ENCODE measurements at places on chromosomes 11 and 22.

DNA sequence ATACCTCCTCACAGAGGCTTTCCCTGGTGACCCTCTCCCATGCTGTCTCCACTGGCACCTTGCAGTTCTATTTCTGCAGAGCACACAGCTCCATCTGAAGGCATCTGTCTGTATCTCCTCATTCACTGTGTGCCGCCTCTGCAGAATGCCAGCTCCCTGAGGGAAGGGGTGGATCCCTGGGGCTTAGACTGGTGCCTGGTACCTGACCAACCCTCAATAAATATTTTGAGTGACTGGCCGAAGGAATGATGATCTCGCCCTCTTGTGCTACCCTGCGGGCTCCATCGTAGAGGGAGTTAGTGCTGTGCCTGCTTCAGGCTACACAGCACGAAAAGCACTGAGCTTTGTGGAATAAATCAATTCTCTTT lies 1.6 kb downstream of the CBX7 start:
- no peak for DNase-seq

DNA sequence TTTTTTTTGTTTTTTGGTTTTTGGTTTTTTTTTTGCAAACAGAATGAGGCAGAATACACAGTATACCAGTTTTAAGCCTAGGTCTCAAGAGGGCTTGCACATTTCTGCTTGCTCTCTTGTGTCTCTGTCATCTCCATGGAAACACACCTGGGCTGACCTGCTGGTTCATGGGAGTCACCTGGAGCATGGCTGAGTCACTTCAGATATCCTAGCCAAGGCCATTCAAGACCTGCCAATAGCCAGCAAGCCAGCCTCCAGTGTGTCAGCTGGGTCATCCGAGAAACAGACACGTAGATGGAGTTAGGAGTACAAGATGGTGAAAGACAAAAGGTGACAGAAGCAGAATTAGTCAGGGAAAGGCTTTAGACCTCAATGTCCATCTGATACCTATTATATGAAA lies 124.2 kb upstream of the SEZ6L start:
- DNase-seq, result no peak

DNA sequence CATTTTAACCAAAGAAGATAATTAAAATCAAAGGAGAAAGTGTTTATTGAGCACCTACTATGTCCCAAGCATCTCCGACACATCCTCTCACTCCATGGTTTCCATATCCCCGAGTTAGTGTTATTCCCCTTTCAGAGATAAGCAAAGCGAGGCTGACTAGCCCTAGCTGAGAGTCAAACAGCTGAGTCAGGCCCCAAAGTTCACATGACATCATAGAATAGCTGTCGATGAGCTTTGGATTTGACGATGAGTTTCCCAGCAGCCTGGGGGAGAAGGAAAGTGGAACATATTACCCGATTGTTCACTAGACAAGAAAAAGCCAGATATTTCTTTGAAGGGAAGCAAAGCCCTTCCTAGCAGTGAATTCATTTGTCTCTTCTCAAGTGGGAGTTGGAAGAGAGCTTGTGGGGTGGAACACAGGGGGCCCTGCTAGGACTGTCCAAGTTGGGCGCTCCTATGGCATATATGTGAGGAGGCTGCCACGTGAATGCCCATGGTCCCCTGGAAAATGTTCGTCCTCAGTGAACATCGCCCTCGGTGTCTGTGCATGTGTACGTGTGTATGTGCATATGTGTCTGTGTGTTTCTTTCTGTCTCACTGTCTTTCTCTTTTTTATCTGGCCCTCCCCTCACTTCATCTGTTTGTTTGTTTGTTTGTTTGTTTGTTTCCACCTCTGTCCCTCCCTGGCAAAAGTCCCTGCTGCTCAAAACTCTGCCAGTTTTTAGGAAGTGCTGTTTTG lies 493 bp upstream of the CYTH4 start:
- no peak for DNase-seq

- DNase-seq, result no peak
Measured at GRCh38 chr11:3182462-3182852, 17.3 kb upstream of the OSBPL5 start.

DNA sequence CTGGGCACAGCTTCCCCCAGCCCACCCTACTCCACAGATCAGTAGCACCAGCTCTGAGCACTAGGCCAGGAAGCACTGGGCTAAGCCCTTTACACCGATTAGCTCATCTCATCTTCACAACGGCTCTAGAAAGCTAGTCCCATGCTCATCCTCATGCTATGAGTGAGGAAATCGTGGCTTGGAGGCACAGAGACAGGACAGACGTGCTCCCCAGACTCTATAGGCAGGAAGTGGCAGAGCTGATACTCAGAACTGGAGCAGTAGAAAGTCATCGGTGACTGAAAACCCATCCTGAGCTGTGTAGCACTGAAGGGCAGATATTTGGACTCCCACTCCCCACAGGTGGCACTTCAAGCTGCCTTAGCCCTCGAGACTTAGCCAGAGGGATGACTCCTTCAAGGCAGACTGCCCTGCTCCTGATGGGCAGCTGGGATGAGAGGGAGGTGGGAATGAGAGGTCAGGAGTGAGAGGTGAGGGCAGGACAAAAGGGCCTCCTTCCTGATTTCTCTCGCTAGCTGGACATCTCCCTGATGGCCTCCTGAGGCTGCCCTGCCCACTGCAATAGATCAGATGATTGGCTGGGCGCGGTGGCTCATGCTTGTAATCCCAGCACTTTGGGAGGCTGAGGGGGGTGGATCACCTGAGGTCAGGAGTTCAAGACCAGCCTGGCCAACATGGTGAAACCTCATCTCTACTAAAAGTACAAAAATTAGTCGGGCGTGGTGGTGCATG lies 9.7 kb downstream of the CD5 start:
- DNase-seq, result no peak

GRCh38 chr11:95711945-95712221 lies 77.7 kb downstream of the FAM76B start:
- DNase-seq, result no peak

GRCh38 chr22:19291580-19292457 lies at the start of gene CLTCL1:
Gene CLTCL1 (minus strand): TSS chr22:19291719. CDS start chr22:19291641, 78 bp downstream.
- DNase-seq, result no peak

- no peak for DNase-seq
Measured at GRCh38 chr11:15233371-15234165, 118.8 kb downstream of the INSC start.

- DNase-seq, result no peak
Measured at GRCh38 chr11:6619004-6619745, at the start of gene TPP1. Gene TPP1 (minus strand): TSS chr11:6619422. CDS start chr11:6619400, 22 bp downstream.

GRCh38 chr11:31966846-31967245 lies 124.0 kb upstream of the RCN1 start:
- no peak for DNase-seq

GRCh38 chr11:62201376-62201775 lies 7.1 kb upstream of the SCGB2A1 start:
- no peak for DNase-seq

DNA sequence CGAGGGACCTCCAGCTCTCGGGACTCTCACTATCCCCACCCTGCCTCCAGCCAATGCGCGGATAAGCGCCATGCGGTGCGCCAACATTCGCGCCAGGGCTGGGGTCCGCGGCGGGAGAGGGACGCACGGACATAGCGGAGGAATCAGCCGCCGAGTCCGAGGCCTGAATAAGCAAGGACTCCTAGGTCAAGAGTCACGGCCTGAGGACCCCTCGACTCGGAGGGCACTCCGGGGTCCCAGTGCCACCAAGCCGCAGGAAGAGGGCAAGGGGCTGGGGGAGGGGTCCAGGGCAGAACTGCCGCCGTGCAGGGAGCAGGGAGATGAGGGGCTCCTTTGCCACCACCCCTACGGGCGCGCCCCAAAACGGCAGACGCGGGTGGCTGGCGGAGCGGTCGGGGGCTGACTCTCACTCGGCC lies 552 bp downstream of the DSCAML1 start:
- no peak for DNase-seq

GRCh38 chr11:95699631-95700470 lies 89.7 kb downstream of the FAM76B start:
- no peak for DNase-seq

- no peak for DNase-seq
Measured at GRCh38 chr11:102451041-102451680, 1.4 kb downstream of the TMEM123 start.

- no peak for DNase-seq
Measured at GRCh38 chr11:85313741-85314140, 313.4 kb downstream of the DLG2 start.

GRCh38 chr11:2750101-2750681 lies 50.4 kb upstream of the KCNQ1OT1 start:
- DNase-seq, result no peak
